ENCODE measurements at places on chromosomes 3 and 15.

DNA sequence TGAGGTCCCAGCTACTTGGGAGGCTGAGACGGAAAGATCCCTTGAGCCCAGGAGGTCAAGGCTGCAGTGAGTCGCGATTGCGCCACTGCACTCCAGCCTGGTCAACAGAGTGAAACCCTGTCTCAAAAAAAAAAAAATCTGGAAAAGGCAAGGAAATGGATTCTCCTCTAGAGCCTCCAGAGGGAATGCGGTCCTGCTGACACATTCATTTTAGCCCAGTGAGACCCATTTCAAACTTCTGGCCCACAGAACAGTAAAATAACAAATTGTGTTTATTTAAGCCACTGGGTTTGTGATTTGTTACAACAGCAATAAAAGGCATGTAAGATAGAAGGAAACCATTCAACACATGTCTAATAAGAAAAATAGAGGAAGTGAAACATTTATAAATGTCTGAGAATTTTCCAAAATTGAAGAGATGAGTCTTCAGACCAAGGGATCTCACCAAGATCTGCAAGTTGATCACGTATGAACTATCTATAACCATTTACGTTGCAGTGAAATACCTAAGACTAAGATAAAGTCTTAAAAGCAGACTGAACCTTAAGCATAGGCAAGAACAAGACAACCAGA lies at the start of gene HTR3E:
TSS of gene HTR3E (plus strand) at position 254 of the 573 bp plus-strand sequence. CDS start 466 bp downstream, outside the sequence.
- no peak for DNase-seq

- no peak for DNase-seq
Measured at GRCh38 chr15:101805605-101806345, 2.5 kb downstream of the OR4F6 start.

GRCh38 chr15:45641999-45642932 lies 7.4 kb downstream of the SQOR start:
- DNase-seq = no peak

DNA sequence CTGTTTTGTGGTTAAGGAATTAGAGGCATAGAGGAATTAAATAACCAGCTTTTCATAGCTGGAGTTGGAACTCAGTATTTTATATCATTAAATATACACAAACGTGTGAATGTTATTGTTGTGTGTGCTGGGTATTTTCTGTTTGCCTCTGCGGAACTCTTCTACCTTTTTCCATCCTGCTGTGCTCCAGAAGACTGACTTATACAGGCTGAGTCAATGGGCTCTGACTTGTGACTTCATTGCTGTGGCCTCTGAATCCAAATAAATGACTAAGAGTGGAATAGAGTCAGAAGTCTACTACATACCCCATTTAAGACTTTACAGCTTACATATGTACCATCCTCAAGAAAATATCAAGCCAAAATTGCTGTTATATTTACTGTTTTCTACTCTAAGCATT lies 17.6 kb downstream of the ARIH1 start:
- DNase-seq = no peak
